ENCODE measurements at places on chromosomes 11 and 22.
A peak's percentile ranks its signal among the peaks of the same experiment; 100 is the strongest.

DNA sequence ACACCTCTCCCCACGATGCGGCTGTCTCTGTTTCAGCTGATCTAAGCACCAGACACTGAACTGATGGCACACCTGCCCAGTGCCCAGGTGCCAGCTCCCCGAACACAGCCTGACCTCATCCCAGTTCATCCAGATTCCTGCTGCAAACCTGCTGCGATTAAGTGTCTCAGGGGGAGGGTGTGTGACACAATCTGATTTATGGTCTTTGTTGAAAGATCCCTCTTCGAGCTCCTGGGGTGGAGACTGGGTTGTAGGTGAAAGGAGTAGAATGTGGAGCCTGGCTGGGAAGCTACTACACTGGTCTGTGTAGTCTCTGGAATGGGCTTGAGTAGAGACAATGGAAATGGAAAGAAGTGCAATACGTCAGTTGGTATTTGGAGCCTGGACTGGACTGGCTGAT is 390.3 kb downstream of the SHANK2 start:
- no peak for DNase-seq

DNA sequence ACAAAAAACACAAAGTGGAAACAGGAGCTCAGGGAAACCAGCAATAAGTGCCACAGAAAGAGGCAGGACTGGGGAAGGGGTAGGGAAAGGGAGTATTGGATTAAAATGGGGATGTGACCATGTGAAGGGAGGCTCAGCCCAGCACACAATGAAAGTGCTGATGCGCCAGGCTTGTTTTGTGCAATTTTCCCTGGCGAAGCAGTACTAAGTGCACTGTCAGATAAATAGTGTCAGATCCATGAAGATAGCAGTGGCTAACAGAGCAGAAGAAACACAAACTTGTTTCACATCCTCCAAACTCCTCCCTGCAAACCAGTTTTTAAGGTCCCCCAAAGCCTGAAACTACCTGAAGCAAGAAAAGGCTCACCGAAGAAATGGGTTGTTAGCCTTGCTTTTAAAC is 50.7 kb upstream of the RAPSN start:
- DNase-seq, result no peak

DNA sequence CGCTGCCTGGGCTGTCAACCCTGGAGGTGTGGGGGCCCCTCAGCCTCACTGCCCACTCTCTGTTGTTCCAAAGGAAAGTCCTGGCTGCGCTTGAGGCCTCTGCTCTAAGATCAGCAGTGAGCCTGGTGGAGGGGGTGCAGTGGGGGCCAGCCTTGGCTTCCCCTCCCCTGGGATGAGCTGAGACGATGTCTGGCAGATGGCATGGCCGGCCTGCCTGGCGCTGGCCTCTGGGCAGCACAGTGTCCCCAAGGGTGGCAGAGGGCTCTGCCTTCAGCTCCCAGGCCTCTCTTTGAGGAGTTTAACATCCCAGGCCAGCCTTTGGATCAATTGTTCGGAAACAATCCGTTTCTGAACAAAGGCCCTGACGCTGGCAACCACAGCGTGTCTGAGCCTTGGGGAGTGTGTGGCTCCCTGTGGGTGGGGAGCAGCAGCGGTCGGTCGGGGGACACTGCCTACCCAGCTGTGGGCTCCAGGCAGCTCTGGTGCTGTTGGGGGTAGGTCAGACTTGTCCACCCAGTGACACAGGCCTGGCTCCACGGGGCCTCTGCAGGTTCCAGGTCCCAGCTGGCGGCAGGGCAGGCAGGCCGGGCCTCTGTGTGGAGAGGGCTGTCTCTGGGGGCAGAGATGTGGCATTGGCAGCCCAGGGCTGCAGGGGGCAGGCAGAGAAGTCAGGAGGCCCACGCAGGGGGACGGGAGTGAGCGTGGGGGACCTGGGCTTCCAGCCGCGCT is 12.1 kb downstream of the TSPAN4 start:
- DNase-seq, result no peak

DNA sequence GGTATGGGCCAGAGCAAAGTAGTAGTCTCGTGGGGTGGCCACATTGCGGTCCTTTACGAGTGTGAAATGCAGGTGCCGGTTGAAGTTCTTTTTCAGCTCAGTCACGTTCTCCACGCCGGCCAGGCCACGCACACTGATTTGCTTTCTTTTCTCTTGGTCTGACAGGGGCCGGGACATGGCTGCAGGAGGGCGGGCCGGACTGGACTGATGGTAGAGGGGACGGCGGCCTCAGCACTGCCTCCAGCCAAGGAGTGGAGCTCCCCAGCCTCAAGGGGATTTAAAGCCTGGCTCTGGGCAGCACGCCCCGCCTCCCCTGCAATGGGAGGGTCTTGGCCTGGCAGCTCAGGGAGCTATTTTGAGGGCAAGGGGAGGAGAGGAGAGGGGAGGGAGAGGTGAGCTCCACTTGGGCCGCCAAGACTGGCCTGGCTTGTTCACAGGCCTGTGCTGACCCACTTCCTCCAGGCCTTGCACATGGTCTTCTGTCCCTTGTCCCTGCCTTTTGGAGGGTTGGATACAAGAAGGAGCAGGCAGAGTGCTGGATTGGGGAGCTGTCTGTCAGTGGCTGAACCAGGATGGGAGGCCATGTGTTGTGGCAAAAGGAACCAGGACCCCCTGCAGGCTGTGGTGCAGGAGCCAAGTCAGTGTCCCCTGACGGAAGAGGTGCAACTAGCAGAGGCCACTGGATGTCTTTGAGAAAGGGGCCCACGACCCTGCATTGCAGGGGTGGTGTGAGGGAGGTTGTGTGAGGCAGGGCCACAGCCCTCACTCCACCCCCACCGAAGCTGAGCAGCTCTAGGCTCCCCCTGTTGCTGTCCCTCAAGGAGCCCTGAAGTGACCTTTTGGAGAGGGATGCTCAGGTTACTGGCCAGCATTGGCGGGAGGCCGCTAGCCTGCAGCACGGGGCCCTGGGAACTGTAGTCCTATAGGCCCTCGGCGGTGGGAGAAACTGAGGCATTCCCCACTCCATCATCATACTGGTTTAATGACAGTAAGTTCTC is at the start of gene PYGM:
TSS of gene PYGM (minus strand) at position 253 of the 998 bp plus-strand sequence. CDS start at position 177, 76 bp downstream.
- DNase-seq, result peak; percentile 87

GRCh38 chr11:5228124-5228523 is 1.3 kb upstream of the HBB start:
- no peak for DNase-seq

DNA sequence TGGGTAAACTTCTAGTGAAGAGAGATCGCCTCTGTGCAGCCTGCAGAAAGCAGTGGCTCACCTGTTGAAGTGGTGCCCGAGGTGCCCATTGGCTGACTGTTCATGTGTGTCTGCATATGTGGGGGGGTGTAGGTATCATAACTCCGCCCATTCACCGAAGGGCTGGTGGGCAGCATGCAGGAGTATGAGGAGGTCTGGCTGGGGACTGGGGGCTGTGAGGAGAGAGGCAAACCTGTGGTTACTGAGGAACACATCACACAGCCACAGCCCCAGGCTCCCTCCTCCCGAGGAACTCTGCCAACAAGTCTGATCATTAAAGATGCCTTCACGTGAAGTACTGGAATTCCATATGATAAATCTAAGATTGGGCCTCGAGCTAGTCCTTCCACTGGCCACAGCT is 20.5 kb downstream of the PAX6 start:
- no peak for DNase-seq

DNA sequence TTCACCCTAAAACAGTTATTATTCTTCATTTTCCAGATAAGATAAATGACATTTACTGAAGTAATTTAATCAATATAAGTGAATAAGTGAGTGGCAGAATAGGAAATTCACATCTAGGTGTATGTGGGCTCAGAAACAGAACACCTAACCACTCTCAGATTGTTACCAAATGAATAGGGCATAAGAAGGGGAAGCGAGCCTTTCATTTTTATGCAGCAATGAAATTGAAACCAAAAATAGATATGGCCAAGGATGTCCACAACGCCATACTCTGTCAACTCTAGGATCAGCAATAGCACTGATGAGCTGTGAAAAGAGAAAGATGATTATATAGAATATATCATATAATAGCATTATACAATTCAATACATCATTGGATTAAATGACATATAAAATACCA is 398.1 kb upstream of the API5 start:
- DNase-seq, result no peak

- DNase-seq, result no peak
Measured at GRCh38 chr11:72358466-72359405, 75.6 kb downstream of the CLPB start.

GRCh38 chr22:19117111-19117512 is 5.1 kb downstream of the DGCR2 start:
- DNase-seq, result no peak

DNA sequence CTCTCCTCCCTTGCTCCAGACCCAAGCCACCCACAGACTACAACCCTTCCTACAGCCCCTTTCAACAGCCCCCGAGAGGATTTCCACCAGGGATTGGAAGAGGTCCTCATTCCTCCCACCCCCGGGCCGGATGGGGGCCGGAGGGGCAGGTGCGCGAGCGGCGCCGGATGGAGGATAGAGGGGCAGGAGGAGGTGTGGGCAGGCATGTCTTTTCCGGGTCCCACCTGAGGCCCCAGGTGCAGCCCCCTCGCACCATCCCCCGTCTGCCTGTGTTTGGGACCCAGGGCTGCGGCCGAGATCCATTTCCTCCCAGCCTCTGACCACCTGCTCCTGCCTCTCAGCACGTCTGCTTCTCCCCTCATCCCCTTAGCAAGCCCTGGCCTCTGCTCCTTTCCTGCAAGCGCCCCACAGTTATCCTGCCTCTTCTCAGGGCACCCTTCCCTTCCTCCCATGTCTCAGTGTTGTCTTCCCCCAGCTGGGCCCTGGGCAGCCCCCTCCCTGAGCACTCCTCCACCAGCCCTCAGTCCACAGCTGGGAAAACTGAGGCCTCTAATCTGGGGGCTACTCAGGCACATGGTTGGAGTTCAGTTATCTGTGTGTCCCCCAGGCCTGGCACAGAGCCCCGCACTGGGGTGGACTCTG is 19.3 kb upstream of the CBX7 start:
- no peak for DNase-seq

- DNase-seq, result no peak
Measured at GRCh38 chr11:36456156-36456555, 53.9 kb downstream of the TRAF6 start.

DNA sequence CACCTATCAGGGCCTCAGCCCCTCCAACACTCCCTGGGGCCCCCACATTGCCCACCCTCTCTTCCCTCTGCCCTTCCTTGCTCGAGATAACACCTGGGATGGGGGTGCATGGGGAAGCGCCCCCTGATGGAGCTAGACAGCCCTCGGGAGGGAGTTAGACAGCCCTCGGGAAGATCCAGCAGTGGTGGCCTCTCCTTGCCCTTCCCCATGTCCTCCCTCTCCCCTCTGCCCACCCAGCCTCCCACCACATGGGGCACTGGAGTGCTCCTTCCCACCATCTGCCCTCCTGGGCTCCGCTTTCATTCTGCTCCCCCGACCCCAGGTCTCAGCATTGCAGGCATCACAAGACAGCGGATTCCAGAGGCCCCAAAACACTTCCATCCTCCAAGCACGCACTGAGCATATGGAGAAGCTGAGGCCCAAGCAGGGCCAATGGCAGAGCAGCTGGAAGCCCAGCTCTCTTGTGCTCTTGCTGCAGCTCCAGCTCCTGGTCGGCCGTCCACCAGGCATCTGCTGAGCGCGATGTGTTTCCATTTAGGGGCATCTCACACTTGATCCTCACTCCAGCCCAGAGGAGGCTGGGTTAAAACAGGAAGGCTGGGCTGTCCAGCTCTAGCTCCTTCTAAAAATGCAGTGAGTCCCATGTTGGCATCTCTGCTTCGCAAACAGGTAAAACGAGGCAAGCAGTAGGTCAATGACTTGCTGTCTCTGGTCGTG is 65.6 kb downstream of the IGLL1 start:
- no peak for DNase-seq

- no peak for DNase-seq
Measured at GRCh38 chr11:122647736-122648275, 7.7 kb upstream of the UBASH3B start.

DNA sequence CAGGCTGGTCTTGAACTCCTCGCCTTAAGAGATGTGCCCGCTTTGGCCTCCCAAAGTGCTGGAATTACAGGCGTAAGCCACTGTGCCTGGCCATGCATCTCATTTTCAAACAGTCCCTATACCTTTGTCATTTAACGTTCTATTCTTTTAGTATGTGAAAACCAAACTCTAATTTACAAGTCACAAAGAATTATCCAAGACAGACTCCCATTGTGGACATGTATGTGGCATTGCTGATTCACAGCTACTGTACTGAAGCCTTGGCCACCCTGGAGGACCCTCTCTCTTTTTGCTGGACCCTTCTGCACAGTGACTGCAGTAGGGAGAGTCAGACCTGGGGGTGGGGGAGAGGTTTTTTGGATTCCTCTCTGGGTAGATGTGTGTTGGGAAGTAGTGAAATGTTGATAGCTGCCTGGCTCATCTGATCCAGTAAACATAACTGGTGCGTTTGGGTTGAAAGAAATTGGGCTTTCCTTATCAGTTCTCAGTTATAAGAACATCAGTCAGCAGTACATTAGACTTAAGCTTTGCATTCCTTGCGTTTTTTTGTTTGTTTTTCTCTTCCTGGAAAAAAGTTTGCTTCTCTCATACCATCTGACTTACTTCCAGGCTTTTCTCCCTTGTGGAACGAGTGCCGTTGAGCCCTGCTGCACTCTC is 65.9 kb downstream of the MED15 start:
- DNase-seq, result no peak

- DNase-seq, result no peak
Measured at GRCh38 chr11:28289444-28289843, 181.3 kb downstream of the METTL15 start.

GRCh38 chr22:42431401-42432019 is 693 bp downstream of the NFAM1 start:
- DNase-seq, result no peak

- DNase-seq, result no peak
Measured at GRCh38 chr11:113505046-113505445, 29.8 kb upstream of the DRD2 start.

DNA sequence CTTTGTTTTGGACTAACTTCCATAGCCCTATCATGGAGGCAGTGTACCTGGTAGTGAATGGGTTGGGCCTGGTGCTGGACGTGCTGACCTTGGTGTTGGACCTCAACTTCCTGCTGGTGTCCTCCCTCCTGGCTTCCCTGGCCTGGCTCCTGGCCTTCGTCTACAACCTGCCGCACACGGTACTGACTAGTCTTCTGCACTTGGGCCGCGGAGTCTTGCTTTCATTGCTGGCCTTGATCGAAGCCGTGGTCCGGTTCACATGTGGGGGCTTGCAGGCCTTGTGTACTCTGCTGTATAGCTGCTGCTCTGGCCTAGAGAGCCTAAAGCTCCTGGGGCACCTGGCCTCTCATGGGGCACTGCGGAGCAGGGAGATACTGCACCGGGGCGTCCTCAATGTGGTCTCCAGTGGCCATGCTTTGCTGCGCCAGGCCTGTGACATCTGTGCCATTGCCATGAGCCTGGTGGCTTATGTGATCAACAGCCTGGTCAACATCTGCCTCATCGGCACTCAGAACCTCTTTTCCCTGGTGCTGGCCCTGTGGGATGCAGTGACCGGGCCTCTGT is 846 bp downstream of the RNF26 start:
- DNase-seq, result no peak

GRCh38 chr11:104001561-104002056 is 34.8 kb upstream of the DDI1 start:
- DNase-seq, result no peak

Data from muscle of arm (tissue), 14 donors.